NK-92 treated with Interleukin-12 subunit alpha and Interleukin-12 subunit beta, amount 100 ng/mL, for 24 hours (cell line): ENCODE measurements at places on chromosomes 6 and 20.
A peak's percentile ranks its signal among the peaks of the same experiment; 100 is the strongest.

DNA sequence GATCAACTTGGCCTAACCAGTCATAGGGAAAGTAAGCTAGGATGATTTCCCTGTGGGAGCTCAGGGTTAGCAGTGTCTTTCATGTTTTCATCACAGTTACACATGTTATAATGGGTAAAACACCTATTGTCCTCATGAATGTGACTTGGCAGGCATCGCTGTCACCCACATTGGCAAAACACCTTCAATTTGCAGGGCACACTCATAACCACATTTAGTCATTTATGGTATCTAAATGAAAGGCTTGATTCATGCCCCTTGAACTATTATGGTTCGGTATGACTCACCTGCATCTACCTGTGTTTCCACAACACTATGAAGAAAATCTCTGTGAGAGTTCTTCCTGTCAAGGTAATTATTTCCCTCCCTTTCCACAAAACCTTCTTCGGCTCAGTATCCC is 49.2 kb downstream of the FRK start:
- no peak for DNase-seq

DNA sequence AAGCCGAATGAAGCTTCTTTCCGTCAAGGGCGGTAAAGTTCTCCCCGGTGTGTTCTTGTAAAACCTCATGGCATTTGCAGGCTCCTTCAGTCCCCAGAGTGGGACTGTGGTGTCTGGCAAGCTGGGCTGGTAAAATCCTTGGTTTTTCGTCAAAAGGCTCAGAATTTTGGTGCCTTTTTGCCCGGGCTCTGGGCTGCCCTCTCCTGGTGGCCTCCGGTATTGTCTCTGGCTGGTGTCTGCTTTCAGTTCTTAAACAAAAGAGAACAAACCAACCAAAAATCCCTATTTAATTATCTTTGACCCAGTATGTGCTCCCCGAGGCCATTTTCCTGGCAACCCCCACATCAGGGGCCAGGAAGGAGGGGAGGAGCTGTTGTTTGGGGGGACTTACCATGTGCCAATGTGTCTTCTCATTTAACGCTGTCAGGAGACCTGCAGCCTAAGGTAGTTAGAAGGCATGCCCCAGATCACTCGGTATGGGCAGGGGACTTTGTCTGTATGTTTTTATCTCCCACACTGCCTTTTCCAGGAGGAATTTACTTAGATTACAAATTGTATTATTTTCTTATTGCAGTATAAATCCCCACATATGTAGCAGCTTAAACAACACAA is 11.1 kb downstream of the CDH4 start:
- no peak for DNase-seq

DNA sequence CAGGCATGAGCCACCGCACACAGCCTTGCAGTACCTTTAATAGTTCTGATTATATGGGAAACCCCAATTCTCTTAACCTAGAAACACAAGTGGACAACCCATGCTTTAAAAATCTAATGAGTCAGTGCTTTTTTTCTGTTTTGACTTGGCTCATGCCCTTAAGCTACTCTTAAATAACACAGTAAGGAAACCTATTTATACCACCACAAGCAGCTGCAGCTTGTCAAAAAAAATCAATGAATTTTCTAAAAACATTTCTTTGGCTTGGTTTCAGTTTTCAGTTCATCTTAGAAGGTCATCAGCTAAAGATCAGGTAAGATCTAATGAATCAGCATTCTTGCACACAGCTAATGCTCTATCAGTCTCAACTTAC is 124.1 kb upstream of the DST start:
- DNase-seq: no peak

GRCh38 chr20:63886921-63887320 is 8.0 kb upstream of the DNAJC5 start:
- DNase-seq: no peak

- no peak for DNase-seq
Measured at GRCh38 chr6:128606611-128607010, 86.2 kb upstream of the PTPRK start.

DNA sequence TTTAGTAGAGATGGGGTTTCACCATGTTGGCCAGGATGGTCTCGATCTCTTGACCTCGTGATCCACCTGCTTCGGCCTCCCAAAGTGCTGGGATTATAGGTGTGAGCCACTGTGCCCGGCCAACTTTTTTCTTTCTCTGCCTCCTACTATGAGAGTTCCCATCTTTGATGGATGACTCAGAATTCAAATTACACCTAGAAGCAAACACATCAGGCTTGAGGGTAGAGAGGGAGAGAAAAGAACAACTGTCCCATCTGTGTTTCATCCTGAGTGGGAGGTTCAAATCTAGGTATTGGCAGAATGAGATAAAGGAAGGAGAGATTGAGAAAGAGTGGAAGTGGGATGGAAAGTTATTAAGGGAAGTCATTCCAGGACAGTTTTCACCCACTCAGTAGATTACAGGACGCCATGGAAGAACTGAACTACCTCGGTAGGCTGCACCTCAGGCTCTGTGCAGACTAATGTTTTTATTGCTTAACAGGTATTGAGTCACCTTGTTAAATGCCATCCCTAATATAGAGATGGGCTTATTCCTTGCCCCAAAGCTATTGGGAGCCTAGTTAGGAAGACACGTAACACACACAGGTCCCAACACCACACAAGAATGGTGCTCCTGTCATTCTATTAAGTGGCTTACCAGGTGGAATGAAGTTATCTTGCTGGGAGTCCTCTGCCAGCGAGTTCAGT is 275.7 kb downstream of the SOX4 start:
- DNase-seq: no peak

- DNase-seq: no peak
Measured at GRCh38 chr20:1676650-1677049, 19.1 kb upstream of the SIRPG start.

DNA sequence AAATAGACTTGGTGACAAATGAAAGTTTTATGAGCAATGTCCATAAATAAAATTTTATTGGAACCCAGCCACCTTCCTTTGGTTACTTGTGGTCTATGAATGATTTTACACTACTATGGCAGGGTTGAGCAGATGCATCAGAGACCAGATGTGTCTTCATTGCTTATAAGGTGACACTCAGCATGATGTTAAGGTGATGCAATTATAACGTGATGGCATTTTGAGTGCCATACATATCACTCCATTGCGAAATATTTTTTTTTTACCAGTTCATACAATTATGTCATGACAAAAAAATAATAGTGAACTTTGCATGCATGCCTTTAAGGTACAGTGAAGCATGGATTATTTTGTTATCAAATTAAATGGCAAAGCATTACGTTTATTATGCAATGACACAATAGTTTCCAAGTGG is 96.0 kb downstream of the ADTRP start:
- DNase-seq: no peak

DNA sequence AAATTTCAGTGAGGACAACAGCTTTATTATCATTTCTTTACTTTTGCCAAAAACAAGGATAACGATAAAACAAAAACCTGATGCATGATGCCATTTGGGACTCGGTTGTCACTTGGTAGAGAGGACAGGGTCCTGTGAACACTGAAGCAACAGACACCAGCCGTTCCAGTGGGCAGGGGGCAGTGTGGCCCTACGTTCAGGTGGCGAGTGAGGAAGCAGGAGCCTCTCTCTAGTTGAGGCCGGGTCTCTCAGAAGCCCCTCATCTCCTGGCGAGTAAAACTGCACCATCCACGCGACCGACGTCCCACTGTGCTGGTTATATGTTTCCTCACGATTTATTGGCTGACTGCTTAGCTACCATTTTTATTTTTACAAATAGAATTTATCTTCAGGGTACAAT is 231.6 kb downstream of the THBS2 start:
- no peak for DNase-seq

- no peak for DNase-seq
Measured at GRCh38 chr6:5046430-5046829, 38.7 kb upstream of the PPP1R3G start.

DNA sequence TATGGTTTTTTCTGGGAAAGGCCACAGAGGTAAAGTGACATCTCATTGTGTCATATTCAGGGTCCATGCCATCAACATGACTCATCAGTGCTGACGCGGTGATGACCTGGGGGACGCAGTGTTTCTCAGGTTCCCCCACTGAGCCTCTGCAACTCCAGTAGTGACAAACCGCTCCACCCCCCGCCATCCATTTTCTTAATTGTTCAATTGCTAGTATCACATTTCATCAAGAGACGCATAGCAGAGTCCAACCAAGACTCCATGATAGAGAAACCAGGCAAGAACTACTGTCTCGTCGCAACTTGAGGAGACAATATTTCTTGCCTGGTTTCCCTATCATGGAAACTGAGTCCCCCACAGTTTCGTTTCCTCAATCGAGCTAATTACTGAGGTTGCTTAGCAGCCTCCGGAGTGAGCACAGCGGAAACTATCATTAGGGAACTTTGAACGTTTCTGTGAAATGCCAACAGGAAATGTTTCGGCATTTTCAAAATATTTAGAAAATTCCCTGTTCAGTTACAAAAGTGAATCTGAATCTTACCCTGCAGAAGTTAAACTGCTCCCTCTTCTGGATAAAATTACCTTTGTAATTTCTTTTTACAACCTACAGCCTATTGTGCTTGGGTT is 12.2 kb upstream of the SERPINB1 start:
- DNase-seq: peak; percentile 75

- DNase-seq: no peak
Measured at GRCh38 chr6:120378582-120379220, 955.6 kb downstream of the TBC1D32 start.

DNA sequence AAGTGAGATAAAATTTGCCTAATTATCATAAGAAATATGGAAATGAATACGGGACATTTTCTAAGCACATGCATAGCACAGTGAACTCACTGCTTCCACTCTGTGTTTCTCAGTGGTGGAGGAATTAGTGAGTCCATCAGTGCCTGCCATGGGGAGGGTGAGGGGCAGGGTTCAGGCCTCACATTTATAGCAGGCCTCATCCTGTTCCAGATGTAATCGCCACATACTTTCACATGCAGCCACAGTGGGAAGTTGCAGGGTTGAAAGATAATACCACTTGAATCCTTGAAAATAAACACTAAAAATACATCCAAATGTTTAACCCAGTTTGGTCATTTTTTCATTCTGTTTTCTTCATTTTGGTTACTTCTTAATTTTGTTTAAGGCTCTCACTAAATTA is 29.9 kb upstream of the ANKEF1 start:
- DNase-seq: no peak

DNA sequence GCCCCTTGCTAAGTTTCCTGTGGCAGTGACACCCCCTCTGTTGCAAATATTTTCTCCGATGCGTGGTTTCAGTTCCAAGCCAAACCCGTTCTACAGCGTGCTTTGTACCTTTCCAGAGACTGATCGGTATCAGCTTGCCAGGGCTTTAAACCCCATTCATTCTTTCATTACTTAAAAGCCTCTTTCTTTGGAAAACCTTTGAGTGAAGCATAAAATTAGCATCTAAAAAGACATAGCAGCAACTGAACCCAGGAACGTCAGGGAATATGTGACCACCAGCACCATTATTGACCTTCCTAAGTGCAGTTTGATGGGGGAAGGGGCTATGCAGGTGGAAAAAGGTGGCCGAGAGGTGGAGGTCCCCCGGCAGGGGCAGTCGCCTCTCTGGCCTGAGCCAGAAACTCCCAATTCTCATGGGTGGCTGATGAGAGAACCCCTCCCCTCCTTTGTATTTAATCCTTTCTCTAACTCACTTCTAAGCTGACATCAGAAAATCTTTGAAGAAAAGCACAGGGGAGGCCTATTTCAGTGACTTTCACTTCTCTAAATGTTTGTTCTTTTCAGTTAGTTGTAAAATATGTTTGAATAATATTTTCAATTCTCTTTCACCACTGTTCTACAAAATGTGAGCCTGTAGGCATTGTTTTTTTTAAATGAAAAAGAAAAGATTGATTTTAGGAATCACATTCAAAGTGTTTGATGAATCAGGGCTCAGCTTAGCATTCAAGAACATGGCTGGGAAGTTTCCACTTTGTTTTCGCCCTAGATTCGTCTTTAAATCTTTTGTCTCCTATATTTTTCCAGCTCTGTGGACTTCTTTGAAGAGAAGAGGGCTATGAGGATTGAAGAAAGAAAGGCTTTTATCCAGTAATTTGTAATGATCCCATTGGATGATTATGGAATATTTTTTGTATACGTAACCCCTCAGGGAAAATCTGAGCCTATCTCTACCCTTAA is 89.2 kb downstream of the RSPH3 start:
- DNase-seq: no peak

DNA sequence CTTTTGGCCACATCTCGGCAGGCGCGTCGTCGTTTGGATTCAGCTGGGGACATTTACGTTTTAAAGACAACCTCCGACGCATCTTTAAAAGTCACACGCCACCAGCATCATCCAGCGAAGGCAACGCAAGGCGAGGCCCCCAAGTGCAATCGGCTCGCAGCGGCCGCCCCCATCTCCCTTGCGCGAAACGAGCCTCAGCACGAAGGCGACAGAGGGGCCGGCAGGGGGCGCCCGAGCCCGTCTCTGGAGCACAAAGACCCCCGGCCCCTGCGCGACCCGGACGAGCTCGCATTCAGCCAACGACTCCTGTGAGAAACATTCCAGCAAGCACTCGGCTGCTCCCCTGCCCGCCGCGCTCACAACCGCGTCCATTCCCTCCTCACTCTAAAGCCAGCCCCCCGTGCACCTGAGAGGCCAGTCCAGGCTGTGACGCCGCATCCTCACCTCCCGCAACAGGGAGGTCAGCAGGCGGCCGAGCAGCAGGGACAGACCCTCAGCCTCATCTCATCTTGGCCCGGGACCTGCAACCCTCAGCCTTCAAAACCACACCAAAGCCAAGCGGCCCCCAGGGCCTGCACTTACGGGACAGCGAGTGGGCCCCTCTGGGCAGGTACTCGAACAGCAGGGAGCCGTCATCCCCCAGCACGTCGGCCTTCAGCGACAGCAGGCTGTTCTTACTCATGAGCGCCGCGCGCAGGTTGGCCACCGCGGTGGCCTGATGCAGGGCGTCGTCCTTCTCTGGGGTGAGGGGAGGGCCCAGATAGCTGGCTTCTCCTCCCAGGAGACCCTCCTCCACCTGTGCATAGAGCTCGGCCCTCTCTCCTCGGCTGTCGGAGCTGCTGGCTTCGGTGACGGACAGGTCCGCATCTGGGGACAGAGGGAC is 35.8 kb downstream of the SLC2A4RG start:
- no peak for DNase-seq

DNA sequence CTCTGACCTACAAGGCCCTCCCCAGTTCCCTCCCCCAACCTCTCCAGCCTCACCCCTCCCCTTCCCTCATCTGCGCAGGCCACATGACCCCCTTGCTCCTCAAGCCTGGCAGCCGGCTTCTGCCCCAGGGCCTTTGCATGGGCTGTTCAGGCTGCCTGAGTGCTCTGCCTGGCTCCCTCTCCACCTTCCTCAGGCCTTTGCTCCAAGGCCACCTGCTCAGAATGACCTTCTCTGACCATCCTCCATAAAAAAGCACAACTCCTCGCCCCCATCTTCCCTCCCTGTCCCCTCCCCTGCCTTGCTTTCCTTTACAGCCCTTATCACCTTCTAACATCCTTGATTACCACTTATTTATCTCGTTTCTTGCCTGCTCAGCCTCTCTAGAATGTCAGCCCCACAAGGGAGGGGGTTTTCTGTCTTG is 38.7 kb downstream of the SPDEF start:
- DNase-seq: no peak

DNA sequence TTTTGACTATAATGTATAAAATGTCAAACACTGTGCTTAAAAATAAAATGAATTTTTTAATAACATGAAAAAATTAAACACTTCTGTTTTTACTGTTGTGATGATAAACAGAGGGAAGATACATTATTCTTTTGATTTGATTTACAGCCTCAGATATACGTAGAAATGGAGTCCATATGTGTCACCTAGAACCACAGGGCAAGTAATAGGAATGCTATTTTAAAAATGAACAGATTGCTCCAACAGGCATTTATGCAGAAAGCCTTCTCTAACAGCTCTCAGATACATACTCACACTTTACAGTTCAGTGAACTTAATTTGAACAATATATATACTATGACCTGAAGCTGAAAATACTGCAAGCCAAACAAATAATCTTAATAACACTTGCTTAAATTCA is 1551.0 kb downstream of the GRIK2 start:
- no peak for DNase-seq
